ENCODE measurements at places on chromosomes 12 and 14. TPM values are rescaled to one million over a fixed set of nuclear protein-coding genes. Genes with fewer than 3 reads are reported as not detected.

ZFYVE26 gene
- 14.3 TPM for total RNA-seq

TPPP2 gene
- not detected for total RNA-seq

ADSS1 gene
- total RNA-seq: 11.7 TPM

RHEBL1 gene
- not detected for total RNA-seq

PPP1R36 gene
- not detected for total RNA-seq

EML1 gene
- total RNA-seq: 184 TPM

TMEM52B gene
- not detected for total RNA-seq

MIS18BP1 gene
- 8.7 TPM for total RNA-seq

CLEC7A gene
- 4.6 TPM for total RNA-seq

BCAT1 gene
- total RNA-seq: 221 TPM

MANSC1 gene
- total RNA-seq: 28.2 TPM

DCN gene
- total RNA-seq: 4,675 TPM

- no peak for DNase-seq
Observed at GRCh38 chr14:40164083-40164482, 731.9 kb upstream of the FBXO33 start.

DNA sequence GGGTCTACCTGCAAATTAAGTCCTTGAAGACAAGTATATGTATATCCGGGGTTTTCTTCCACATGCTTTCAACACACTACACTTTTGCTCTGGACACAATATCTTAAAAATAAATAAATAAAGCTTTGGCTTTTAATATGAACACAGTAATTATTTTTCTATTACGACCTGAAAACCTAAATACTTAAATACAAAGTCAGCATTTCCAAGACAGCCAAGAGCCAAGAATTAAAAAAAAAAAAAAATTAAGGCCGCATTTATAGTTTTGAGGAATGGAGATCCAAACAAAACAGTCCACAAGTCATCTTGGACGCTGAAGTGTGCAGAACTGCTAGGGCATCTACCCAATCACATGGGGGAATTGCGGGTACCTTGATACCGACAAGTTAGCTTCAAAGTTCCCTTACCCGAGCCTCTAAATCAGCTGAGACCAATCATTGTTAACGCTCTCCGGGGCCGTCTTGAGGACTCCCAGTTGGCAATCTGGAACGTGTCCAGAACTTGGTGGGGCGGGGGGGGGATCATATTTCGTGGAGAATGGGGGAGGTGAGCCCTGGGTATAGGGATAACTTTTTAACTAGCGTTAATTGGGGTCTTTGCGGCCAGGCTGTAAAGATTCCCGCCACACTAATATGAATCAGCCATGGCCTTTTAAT is 731 bp upstream of the PCNX4 start:
- DNase-seq: peak; percentile 66

- DNase-seq: peak; percentile 27
Observed at GRCh38 chr14:69152181-69152901, 578 bp downstream of the DCAF5 start.

DNA sequence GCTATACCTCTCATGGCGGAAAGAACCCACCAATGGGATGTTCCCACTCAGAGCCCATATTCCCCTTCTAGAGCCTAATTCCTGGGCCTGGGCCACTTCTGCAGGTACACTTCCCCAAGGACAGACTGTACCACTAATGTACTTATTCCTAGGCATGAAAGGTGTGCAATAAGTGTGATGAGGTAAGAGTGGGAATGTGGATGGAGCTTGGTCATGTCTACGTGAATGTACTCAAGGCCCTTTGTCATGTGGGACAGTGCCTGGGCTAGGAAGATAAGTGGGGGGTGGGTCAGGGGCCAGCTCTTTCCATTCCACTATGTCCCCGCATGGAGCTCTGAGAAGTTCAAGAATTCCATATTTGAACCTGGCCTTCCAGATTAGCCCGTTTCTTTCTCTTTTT is 63.4 kb upstream of the FUT8 start:
- DNase-seq: no peak

GRCh38 chr12:19404242-19404880 is 34.9 kb upstream of the AEBP2 start:
- DNase-seq: no peak

DNA sequence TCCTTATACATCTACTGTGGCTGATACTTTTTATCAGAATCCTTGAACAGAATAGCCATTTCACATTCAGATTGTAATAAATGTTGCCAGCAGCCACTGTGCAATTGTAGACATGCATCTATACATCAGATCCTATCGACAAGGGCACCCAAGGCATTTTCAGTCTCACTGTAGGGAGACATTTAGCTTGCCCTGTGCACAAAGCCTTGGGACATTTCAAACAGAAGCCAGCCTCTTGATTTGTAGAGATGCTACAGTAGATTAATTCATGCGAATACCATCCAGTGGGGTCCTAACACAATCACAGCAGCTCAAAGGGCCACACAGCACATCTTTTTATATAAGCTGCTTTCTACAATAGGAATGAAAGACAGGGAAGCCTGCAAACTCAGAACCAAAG is 81.4 kb downstream of the SLC8A3 start:
- no peak for DNase-seq

- DNase-seq: peak; percentile 41
Observed at GRCh38 chr12:102879144-102879763, 37.8 kb downstream of the PAH start.

- no peak for DNase-seq
Observed at GRCh38 chr12:125687820-125688219, 622.6 kb downstream of the AACS start.

DNA sequence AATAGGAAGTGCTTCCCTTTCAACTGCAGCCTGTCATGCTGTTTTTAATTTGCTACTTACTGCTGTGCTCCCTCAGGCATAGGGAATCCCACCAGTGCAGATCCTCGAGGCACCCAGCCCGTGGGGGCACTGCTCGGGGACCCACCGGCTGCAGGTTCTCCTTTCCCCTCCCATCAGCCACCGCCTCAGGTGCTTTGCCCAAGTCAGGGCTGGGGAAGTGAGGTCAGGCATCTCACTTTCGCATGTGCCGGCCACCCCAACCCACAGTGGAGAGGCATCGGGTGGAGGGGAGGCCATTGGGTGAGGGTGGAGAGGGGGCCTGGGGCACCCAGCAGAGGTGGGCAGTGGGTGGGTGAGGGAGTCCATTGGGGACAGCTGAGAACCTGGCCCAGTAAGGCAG is 41.9 kb upstream of the MAX start:
- DNase-seq: no peak

- no peak for DNase-seq
Observed at GRCh38 chr12:25993901-25994651, 35.6 kb downstream of the RASSF8 start.

DNA sequence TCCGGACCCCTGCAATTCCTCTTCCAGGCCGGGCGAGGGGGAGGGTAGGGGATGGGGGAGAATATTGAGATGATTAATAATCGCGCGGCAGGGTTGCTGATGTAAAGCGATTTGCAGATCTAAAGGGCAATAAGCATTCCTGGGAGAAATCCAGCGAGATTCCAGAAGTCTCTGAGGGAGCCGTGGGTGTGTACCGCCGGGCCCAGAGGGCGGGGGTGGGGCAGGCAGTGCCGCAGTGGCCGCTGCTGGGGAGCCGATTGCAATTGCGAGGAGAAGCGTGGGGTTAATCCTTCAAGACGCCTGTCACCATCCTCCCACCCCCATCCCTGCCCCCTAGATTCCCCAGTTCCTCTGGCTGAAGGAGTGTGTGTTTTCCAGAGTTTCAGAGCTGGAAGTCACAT is 16.4 kb downstream of the FOS start:
- peak; percentile 65 for DNase-seq

- DNase-seq: no peak
Observed at GRCh38 chr14:28608851-28609828, 157.4 kb upstream of the FOXG1 start.

DNA sequence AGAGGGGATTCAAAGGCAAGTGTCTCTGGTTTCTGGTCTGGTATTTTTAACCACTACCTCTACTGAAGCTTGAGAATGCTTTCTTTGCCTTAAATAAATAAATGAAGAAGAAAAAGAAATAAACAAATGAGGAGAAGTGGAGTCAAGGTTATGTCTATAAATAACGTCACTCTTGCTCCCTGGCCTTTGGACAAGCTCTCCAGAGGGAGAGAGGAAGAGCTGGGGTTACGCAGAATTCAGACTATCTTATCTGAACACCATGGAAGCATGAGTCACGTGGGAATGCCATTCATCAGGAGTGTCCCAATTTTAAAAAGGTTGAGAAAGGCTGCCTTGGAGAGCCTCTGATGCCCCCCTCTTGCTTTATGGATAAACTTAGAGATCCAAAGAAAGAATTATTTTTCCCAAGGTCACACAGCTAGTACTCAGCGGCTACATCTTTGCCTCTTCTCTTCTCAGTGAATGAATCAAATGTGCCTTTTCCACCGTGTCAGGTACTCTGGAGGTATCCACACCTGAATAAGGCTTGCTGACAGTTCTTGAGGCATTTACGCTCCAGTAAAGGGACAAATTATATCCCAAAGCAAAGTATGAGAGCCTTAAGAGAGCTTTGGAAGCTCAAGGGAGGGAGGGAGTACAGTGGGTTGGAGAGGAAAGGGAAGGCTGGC is 12.9 kb upstream of the MSI1 start:
- DNase-seq: no peak

DNA sequence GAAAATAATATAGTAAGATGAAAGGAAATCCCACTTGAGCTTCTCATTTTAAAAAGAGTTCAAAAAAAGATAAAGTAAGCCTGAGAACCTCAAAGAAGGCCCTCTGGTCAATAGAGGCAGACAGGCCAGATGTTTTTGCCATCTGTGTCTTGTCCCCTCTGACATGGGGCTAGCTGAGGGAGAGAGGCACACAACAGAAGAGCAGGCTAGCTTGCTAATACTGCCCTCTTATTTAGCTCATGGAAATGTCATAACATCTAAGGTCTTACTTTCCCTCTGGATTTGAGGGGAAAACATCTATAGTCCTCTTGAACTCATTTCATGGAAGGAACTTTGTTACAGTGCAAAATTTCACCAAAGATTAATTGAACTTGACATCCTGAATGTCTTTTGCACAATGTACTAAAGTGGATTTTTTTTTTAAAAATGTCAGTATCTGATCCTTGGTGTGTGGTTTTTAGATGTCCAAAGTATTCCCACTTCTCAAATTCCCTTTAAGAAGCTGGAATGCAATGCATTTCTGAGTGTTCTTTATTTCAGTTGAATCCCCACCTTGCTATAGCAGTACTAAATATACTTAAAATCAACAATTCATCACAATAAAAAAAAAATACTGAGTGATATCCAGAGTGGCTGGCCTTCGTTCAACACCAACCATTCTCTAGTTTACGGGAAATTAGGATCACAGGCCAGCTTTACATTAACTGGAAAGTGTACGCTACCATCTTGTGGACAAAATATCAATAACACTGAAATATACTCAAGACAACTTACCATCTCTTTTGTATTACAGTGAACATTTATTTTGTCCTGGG is 176.7 kb downstream of the PAH start:
- DNase-seq: no peak

GRCh38 chr12:124505001-124505818 is 62.2 kb downstream of the NCOR2 start:
- no peak for DNase-seq

GRCh38 chr12:122732170-122732569 is 1.5 kb upstream of the HCAR1 start:
- no peak for DNase-seq

DNA sequence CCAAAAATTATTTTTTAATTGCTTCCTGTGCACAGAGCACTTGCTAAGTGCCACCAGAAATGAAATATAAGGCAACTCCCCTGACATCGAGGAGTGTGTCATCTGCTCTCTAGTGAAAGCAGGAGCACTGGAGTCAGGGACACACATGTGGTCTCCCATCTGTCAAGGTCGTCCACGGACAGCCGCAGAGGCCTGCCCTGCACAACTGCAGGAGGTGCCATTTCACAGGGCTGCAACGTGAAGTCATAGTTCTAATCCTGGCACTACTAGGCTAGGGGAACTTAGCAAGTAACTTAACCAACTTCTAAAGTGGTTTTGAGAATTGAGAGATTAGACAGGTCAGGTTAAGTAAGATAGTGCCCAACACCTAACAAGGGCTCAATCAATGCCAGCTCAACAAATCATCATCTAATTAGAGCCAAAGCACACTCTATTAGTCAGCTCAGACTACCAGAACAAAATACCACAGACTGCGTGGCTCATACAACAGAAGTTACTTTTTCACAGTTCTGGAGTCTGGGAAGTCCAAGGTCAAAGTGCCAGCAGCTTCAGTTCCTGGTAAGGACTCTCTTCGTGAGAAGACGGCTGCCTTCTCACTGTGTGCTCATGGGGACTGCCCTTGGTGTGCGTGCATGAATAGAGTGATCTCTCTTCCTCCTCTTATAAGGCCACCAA is 30.7 kb downstream of the FOXN3 start:
- DNase-seq: no peak

DNA sequence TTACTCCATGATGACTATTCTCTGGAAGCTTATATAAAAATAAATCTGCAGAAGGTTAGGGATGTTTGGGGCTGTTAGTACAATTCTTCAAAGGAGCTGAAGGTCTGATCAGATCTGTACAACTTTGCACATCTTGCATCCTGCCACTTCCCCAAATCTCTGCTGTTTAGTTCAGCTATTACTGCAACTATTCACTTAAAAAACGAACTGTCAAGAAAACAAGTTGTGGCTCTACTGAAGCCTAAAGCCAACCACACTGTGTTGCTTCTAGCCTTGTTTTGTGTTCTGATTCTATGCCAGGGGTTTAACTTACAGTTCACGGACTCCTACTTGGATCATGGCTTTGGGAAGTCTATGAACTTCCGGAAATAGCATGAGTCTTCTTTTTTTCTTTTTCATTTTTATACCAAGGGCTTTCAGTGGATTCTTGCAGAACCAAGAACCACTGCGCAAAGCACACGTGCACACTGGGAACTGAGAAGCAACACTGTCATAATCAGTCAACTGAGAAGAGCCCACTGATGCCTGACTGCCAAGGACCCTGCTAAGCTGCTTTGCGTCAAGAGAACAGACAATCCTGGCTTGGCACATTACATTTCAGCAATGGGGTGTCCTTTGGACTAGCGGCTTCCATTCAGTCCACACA is 66.3 kb upstream of the EEA1 start:
- no peak for DNase-seq

DNA sequence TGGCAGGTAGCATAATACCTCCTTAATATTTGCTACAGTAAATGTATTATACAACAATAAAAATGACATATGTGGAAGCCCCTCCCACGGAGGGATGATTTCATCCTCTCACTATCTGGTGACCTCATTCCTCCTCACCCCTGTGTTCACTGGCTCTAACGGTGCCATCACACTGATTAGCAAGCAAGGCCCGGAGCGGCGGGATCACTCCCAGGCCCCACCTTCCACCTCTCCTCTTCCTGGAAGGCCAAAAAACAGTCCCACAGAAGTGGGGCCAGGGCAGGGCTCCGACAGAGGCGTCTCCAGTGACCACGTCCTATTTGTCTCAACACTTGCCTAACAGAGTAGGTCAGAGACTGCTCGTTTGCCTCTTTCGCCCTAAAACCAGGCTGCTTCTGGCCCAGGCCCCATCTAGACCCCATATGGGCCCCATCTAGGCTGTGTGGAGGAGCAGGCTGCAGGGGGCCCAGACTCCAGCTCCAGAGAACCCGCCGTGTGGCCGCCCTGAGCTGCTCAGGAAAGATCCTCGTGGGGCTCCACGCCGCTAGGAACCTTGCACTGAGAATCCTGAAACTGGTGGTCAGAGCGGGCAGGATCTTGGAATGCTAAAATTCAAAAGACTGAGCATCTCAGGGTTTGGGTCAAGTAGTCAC is 3.7 kb downstream of the SELPLG start:
- peak; percentile 77 for DNase-seq

All from uterus (tissue), 4 donors.